ENCODE measurements at places on chromosomes 7 and 10. TPM values are rescaled to one million over a fixed set of nuclear protein-coding genes. Genes with fewer than 3 reads are reported as not detected.

DNA sequence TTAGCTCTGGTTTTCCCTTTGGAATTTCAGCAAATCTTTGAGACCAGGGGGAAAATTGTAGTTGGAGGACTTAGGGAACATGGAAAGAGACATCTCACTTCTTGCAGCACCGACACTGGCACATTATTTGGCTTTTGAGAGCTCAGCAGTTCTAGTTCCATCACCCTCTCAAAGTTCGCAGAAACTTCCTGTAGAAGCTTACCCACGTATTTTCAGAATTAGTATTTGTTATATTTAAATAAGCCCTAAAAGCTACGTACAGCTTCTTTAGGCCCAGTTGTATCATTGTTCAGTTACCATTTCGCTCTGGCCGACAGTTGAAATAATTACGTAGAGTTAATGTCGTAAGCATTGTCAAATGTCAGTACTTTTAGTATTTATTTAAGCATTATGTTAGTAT, 13.4 kb downstream of the CEP55 start:
- no peak overlapping the region for H3K27ac ChIP-seq
- no peak overlapping the region for H3K4me3 ChIP-seq
- H3K27me3 ChIP-seq, result no peaks in the 10 kb centered on the region
- peaks cover 4% of the 10 kb centered on the region for H3K4me1 ChIP-seq
- H3K36me3 ChIP-seq, result peaks cover 31% of the 10 kb centered on the region
- no peak for DNase-seq

- H3K4me3 ChIP-seq, result no peak overlapping the region
- no peak for DNase-seq
- no peak overlapping the region for H3K27ac ChIP-seq
- peaks cover 3% of the 10 kb centered on the region for H3K36me3 ChIP-seq
These were observed 4.8 kb upstream of the REPIN1 start for GRCh38 chr7:150363872-150364271.

- H3K36me3 ChIP-seq, result no peaks in the 10 kb centered on the region
- no peak for DNase-seq
- H3K27ac ChIP-seq, result no peak overlapping the region
- no peaks in the 10 kb centered on the region for H3K4me1 ChIP-seq
- peaks cover 7% of the 10 kb centered on the region for H3K27me3 ChIP-seq
These were observed 13.3 kb downstream of the GPR37 start for GRCh38 chr7:124752310-124752709.

- no peaks in the 10 kb centered on the region for H3K4me1 ChIP-seq
- H3K27ac ChIP-seq, result no peak overlapping the region
- H3K4me3 ChIP-seq, result no peak overlapping the region
- no peaks in the 10 kb centered on the region for H3K27me3 ChIP-seq
- no peak for DNase-seq
- no peaks in the 10 kb centered on the region for H3K36me3 ChIP-seq
These were observed 8.9 kb upstream of the EEPD1 start for GRCh38 chr7:36144189-36144588.

GRCh38 chr7:69610374-69611084, 12.3 kb downstream of the AUTS2 start:
- H3K4me1 ChIP-seq, result no peaks in the 10 kb centered on the region
- no peak overlapping the region for H3K4me3 ChIP-seq
- H3K27me3 ChIP-seq, result peaks cover 30% of the 10 kb centered on the region
- no peak overlapping the region for H3K27ac ChIP-seq

GRCh38 chr7:111825046-111825445, 262.8 kb upstream of the IMMP2L start:
- peaks cover 2% of the 10 kb centered on the region for H3K27me3 ChIP-seq
- no peak overlapping the region for H3K27ac ChIP-seq
- H3K4me1 ChIP-seq, result no peaks in the 10 kb centered on the region

- peaks cover 2% of the 10 kb centered on the region for H3K4me1 ChIP-seq
- no peak overlapping the region for H3K4me3 ChIP-seq
- H3K27me3 ChIP-seq, result peaks cover 7% of the 10 kb centered on the region
- DNase-seq, result no peak
- H3K36me3 ChIP-seq, result no peaks in the 10 kb centered on the region
These were observed 22.1 kb downstream of the ATP6V1F start for GRCh38 chr7:128884561-128885369.

- H3K27me3 ChIP-seq, result peaks cover 3% of the 10 kb centered on the region
- no peak overlapping the region for H3K4me3 ChIP-seq
- H3K36me3 ChIP-seq, result no peaks in the 10 kb centered on the region
- no peaks in the 10 kb centered on the region for H3K4me1 ChIP-seq
- DNase-seq, result no peak
- H3K27ac ChIP-seq, result no peak overlapping the region
These were observed 49.6 kb upstream of the FZD8 start for GRCh38 chr10:35691522-35692236.

GRCh38 chr7:52635021-52635420, 400.4 kb upstream of the POM121L12 start:
- no peaks in the 10 kb centered on the region for H3K27me3 ChIP-seq
- H3K27ac ChIP-seq, result no peak overlapping the region
- no peak for DNase-seq
- H3K4me1 ChIP-seq, result no peaks in the 10 kb centered on the region
- no peaks in the 10 kb centered on the region for H3K36me3 ChIP-seq
- no peak overlapping the region for H3K4me3 ChIP-seq

DNA sequence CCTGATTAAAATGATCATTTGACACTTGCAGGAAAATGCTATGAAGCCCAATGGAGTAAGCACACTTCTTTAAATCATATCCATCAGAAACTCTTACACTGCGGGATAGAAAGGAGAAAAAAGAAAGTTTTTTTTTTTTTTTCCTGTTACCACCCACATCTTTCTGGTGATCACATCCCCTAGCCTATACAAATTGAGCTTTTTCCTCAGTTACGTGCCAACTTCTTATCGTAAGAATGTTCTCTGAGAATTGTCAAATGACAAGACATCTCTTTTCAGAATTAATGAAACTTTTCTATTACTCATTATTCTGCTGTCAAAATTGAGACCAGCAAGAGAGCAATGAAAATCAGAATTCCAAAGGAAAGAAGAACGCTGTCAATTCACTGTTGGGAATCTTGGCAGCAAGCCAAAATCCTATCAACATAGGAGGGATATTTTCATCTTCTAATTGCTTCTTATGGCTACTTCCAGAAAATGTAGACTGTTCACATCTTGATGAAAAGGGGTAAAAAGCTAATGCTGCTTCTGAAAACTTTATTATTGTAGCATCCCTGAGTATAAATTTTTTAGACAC, 179.5 kb downstream of the ADAM12 start:
- no peaks in the 10 kb centered on the region for H3K36me3 ChIP-seq
- H3K4me3 ChIP-seq, result no peak overlapping the region
- no peaks in the 10 kb centered on the region for H3K27me3 ChIP-seq
- no peaks in the 10 kb centered on the region for H3K4me1 ChIP-seq
- no peak for DNase-seq
- H3K27ac ChIP-seq, result no peak overlapping the region

The TMEM229A gene
- total RNA-seq, result not detected

The PARD3 gene
- 1.6 TPM for total RNA-seq

The ZNF777 gene
- total RNA-seq, result 11.7 TPM

The PRKCQ gene
- total RNA-seq, result 47.1 TPM

The GARIN1A gene
- total RNA-seq, result not detected

The PSD gene
- total RNA-seq, result 9.3 TPM

The CFAP70 gene
- 0.59 TPM for total RNA-seq

Data from activated CD8-positive, alpha-beta T cell treated with anti-CD3 and anti-CD28 coated beads for 36 hours (primary cell).